NCI-H748 treated with DMSO at 0.1 percent for 48 hours (cell line): ENCODE measurements at places on chromosomes 3 and 15.

GRCh38 chr3:71859123-71859519 is 74.2 kb upstream of the PROK2 start:
- DNase-seq, result peak; percentile 10

GRCh38 chr15:89936051-89936785 is 23.5 kb upstream of the ARPIN start:
- no peak for DNase-seq

GRCh38 chr15:93028111-93028631 is 60.8 kb downstream of the RGMA start:
- DNase-seq, result no peak

- DNase-seq, result peak; percentile 57
Measured at GRCh38 chr3:182609575-182610156, 183.6 kb upstream of the ATP11B start.
